ENCODE measurements at places on chromosomes 3 and 15.
A peak's percentile ranks its signal among the peaks of the same experiment; 100 is the strongest.

DNA sequence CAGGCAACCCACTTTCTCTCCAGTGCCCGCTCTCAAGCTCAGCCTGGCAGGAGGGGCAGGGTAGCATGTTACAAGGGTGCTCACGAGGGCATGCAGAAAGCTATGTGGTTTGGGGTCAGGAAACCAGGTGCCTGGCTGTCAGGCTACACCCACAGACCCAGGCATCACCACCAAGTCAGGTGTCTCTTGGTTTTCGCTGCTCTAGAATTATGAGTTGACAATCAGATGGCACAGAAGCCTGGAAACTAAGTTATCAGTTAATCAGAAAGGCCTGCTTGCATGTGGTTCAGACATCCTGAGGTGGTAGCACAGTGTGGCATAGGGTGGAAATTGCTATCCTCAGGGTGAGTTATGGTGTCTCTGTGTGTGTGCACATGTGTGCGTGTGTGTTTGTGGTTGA lies 16.2 kb upstream of the CCR9 start:
- DNase-seq: no peak

DNA sequence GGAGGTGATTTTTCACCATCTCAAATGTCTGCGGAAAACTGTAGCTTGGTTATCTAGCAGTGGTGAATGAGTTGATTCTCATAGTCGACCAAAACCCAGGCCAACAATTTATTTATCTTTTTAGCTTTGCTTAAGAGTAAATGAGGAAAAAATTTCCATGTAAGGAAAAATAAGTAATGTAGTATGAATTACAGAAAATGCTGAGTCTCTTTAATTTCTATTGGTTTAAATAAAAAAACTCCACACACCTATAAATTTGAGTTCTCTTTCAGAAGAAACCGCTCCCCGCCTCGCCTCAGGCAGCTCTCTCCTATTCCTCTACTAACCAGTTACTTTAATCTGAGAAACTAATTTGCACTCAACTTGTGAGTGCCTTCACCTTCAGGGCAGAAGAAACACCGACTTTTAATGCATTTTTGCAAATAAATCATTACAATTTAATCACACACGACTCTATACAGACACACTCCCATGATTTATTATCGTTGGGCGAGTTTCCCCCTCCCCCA lies 540 bp upstream of the RSRC1 start:
- DNase-seq: no peak

- DNase-seq: peak; percentile 5
Measured at GRCh38 chr3:178436773-178437172, 99.5 kb upstream of the KCNMB2 start.

DNA sequence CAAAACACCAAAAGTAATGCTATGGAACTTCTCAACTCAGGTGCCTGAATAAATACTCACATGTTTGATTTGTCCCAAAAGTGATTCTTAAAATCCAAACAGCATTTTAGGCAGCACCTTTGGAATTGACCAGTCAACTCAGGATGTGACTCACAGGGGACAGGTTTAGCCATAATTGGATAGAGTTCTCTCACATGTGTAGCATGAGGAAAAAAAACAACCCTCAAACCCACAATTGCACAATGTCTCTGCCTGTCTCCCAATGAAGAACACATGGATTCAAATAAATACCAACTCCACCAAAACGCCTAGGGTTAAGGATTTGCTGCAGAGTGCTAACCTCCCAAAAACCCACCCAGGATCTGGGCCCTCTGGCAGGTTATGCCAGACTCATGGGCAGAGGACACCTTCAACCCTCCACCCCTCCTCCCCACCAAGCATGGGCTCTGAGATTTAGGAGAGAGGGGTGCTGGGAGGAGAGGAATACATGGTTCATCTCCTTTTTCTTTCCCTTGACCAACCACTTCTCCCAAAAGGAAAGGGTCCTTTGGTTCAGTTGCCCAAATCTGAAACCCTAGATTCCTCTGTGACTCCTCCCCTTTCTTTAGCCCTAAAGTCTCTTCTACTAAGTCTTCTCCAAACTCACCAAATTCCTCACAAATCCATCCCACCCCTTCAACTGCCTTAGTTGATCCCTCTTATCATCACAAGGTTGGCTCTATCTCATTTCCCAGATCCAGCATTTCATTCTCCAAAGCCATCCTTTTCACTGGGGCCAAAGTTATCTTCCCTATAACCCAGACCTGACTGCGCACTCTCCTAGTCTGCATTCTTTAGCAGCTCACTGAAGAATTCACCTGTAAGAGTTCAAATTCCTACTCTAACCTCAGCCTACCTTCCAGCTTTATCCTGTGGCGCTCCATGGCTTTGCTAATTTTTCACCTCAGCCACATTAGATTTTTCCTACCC lies 7.7 kb downstream of the RYK start:
- DNase-seq: no peak

DNA sequence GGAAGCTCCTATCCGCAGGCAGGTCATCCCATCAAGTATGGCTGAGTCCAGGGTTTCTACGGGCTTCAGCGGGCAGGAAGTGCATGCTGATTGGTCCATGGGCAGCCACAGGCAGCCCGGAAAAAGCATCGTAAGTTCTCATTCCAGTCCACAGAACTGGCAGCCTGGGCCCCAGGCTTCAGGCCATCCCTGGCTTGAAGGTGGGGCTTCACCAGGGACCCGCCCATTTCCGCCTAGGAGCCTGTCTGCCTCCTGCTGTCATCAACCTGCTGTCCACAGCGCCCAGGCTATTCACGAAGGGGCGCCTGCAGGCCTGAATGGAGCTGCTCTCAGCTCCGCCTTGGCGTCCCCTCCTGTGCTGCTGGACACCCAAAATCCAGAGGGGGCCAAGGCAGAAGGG lies 13.9 kb downstream of the PCYT1A start:
- DNase-seq: no peak

DNA sequence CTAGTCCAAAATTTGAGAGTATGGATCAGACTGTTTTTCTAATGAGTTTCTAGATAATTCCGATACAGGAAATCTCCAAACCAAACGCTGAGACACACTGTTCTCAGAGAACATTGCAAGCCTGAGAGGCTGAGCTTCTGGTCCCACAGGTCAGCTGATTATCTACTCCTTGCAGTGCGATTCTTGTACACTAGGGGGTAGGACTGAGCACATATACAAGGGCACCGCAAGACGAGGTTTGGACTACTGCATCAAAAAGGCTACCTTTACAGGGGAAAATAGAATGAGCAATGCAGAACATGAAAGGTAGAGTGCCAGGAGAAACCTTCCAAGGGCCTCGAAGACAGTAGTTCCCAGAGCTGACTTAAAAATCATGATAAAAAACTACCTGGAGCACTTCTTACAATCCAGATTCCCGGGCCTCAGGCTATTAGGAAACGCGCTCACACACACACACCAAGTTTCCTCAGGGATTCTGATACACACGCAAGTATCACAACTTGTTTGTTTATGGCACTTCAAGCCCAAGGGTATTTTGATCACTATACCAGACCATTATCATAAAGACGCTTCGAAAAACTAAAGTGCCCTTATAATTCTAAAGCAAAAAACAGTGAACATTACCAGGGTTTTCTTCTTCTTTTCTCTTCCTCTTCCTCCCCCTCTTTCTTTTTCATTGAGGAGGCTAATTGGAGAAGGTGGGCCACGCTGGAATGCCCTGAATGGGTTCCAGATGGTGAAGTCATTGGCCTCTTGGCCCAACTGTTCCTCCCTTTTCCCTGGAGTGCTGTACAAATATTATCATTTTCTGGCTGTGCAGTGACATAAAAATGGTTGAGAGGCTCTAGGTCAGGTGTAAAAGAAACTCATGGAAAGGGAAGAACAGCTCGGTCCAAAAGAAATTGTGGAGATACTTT lies 61.8 kb downstream of the SLC12A8 start:
- DNase-seq: no peak

- no peak for DNase-seq
Measured at GRCh38 chr15:29700296-29700695, 122.0 kb downstream of the TJP1 start.

GRCh38 chr15:45458746-45459403 lies 63.7 kb downstream of the SLC30A4 start:
- DNase-seq: peak; percentile 93

GRCh38 chr3:108887777-108888176 lies 65.2 kb downstream of the TRAT1 start:
- DNase-seq: no peak

DNA sequence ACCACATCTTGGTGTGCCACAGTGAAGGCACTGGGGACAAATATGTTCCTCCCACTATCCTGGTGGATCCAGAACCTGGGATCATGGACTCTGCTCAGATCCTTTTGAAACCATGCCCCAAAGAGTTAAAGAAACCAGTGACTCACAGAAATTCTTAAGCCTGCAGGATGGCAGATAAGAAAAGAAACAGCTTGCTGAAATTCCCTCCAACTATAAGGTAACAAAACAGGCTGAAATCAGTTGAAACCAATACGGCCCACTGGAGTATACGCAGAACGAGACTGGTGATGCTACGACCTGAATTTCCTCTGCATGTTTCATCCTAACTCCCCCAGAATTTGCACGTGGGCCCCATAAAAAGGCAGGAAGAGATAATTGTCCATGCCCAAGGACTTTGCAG lies 209.6 kb downstream of the TJP1 start:
- DNase-seq: no peak

- no peak for DNase-seq
Measured at GRCh38 chr3:120767106-120767505, 24.6 kb downstream of the GTF2E1 start.

GRCh38 chr3:155991847-155992246 lies 121.4 kb downstream of the GMPS start:
- DNase-seq: no peak

DNA sequence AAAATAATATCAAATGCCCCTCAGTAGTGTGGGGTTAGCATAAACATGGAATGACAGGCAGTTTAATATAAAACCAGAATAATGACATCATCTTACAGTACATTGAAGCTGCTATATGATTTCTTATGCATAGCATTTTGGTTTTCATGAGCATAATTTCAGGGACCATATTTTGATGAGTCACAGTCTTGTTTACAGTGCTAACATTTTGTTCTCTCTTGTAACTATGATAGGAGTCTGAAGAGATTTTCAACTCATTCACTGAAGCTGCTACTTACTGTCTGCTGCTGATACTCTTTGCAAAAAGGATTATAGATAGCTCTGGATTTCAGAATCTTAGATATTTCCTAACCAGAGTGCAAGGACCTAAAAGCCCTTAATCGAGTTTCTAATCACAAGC lies 92.6 kb upstream of the CCDC54 start:
- DNase-seq: no peak

DNA sequence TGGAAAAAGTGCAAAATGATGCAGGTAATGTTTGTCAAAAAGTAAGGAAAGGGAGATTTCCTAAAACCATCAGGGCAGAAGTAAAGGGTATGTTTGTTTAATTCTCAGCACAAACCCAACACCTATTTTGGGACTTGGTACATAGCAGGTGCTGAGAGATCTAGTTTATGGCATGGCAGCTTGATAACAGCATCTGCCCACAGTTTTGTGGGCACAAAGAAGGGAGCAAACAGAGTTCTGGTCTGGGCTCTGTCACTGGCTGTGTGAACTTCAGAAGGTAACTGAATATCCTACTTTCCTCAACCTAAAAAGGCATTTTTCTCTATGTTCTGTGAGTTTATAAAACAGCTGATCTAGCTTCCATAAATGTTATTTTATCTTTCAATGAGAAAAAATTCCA lies 141.6 kb downstream of the PLCH1 start:
- no peak for DNase-seq

DNA sequence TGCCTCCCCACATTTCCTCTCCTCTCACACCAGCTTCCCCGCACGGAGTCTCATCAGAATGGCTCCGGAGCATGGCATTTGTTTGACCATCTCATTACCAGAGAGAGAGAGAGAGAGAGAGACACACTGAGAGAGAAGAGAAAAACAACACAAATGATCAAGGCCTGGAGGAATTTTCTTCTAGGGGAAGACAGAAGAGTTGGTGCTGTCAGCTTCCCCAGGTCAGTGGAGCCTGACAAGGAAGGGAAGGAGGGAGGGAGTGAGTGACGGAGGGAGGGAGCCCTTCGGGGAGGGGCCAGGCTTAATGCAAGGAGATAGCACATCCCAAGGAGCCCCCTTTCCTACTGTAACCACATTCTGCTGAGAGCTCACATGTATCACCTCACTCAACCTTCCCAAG lies 9.1 kb downstream of the ST8SIA2 start:
- no peak for DNase-seq

DNA sequence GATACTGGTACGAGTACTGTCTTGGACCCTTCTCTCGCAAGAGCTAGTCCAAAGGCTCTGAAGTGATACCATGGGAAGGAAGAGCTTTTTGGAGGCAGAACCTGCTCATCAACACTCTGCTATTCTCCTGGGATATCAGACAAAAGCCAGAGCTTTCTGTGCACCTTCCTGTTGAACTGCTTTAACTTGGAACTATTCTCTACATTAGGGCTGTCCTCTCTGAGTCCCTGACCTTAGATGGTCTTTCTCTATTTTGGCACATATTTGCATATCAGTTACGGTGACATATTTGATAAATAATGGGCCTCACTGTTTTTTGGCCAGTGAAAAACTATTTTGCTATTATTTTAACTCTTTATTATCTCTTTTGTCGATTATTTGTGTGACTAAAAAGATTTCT lies 146.9 kb downstream of the TIGIT start:
- DNase-seq: no peak

- DNase-seq: no peak
Measured at GRCh38 chr15:55740981-55741832, 1.7 kb downstream of the PRTG start.

GRCh38 chr3:79086514-79086913 lies 681.3 kb downstream of the ROBO1 start:
- peak; percentile 17 for DNase-seq

DNA sequence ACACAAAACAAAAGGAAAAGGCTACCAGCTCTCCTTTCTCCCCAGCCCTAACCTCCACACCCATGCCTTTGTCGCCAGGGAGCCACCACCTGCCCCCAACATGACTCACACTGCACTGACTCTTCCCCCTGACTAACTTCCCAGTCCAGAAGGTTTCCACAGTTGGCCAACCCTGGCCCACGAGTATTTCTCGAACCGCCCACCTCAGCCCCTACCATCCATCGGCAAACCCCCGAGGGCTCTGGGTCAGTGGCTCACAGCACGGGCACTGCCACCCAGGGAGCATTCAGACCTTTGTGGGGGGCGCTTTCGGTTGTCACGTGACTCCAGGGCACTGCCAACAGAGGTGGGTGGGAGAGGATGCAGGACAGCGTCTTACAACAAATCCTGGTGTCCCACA lies 152.3 kb downstream of the LRRC28 start:
- DNase-seq: peak; percentile 90

DNA sequence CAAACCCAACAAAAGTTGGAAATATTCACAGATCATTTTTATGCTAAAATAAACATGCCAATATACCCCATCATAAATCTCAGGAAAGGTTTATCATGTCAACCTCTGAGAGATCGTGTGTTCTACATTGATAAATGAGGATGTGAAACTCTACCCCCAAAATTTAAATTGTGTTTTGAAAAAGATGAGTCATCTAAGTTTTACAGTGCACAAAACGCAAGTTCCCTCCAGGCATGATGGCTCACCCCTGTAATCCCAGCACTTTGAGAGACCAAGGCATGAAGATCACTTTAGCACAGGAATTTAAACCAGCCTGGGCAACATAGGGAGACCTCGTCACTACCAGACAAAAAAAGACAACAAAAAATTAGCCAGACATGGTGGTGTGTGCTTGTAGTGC lies 1487.0 kb upstream of the GBE1 start:
- DNase-seq: no peak

GRCh38 chr3:89038869-89039268 lies 68.6 kb upstream of the EPHA3 start:
- no peak for DNase-seq

Data from inflammatory macrophage treated with lipopolysaccharide for 1 hour (primary cell).